ENCODE measurements at places on chromosomes 6 and 20. TPM values are rescaled to one million over a fixed set of nuclear protein-coding genes. Genes with fewer than 3 reads are reported as not detected.

HM13 gene
- 129 TPM for total RNA-seq

PI16 gene
- total RNA-seq, result 0.23 TPM

MCCD1 gene
- total RNA-seq, result not detected

MOG gene
- not detected for total RNA-seq

PROKR2 gene
- total RNA-seq, result not detected

TAGAP gene
- not detected for total RNA-seq

HRH3 gene
- not detected for total RNA-seq

GNMT gene
- total RNA-seq, result not detected

COL9A1 gene
- total RNA-seq, result not detected

- no peak for DNase-seq
These were observed 15.1 kb downstream of the BRD2 start for GRCh38 chr6:32983493-32983848.

DNA sequence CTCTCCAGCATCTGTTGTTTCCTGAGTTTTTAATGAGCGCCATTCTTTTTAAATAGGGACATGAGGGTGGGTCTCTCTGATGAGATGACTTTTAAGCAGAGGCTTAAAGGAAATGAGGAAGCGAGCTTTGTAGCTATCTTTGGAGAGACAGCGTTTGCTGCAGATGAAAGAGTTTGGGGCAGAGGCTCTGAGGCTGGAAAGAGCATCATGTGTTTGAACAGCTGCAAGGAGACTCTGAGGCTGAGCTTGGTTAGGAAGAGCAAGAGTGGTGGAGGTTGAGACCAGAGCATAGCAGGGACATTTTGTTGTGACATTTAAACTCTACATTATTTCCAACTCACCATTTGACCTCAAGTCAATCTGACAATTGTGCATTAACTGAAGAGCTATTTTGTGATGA, 38.3 kb upstream of the TMX4 start:
- no peak for DNase-seq

DNA sequence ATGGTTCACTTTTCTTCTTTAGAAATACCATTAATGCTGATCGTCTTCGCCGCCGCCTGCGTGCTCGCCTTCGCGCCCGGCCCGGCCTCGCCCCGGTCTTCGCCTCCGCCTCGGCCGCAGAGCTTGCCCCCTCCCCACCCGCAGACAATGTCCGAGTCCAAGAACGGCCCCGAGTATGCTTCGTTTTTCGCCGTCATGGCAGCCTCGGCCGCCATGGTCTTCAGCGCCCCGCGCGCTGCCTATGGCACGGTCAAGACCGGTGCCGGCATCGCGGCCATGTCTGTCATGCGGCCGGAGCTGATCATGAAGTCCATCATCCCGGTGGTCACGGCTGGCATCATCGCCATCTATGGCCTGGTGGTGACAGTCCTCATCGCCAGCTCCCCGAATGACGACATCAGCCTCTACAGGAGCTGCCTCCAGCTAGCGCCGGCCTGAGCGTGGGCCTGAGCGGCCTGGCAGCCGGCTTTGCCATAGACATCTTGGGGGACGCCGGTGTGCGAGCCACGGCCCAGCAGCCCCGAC, 4.8 kb upstream of the PRPH2 start:
- DNase-seq, result no peak

DNA sequence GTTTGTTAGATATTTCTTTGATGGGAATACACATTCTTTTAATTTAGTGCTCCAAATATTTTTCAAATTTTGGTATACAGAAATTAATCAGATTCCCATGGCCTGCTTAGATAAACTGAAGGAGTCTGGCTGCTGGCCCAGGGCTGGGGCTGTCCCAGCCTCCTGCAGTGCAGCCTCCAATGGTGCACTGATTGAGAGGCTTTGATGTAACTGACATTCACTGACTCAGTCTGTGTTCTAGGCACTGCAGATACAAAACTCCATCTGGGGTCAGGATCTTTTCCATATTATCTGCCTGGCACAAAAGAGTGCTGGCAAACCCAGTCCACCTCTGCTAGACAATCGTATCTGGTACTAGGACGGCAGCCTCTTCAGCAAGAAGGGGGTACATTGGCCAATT, 64.8 kb downstream of the GRIK2 start:
- no peak for DNase-seq

DNA sequence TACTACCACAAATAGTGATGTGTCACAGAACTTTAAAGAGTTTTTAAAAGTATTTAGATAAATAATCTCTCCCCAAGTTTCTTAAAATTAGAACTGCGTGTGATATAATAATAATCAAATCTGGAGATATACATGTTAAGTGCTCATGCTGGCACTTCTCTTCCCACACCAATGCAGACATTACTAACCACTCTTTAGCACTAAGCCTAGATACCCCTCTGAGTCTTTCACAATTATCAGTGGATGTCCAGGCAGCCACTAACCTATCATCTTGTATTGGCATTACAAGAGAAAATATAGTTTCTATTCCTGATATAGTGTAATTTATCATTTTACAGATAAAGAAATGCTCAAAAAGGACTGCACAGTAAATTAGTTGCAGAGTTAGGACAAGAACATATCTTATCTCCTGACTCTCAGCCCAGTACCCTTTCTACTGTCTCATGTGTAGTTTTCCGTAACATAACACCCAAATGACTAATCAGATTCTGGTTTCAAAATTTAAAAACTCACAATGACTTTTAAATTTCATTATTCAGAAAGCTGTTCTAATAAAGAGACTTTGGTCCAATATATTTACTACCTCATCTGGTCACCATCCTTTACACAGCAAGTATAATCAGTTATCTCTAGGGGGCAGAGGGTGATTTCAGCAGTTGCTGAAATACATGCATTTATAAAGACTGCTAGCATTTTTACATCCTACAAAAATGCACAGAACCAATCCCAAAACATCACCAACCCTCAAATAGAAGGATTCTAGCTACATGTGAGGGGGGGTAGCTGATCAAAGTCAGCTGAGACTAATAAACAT, 215.5 kb upstream of the MCHR2 start:
- DNase-seq, result no peak

DNA sequence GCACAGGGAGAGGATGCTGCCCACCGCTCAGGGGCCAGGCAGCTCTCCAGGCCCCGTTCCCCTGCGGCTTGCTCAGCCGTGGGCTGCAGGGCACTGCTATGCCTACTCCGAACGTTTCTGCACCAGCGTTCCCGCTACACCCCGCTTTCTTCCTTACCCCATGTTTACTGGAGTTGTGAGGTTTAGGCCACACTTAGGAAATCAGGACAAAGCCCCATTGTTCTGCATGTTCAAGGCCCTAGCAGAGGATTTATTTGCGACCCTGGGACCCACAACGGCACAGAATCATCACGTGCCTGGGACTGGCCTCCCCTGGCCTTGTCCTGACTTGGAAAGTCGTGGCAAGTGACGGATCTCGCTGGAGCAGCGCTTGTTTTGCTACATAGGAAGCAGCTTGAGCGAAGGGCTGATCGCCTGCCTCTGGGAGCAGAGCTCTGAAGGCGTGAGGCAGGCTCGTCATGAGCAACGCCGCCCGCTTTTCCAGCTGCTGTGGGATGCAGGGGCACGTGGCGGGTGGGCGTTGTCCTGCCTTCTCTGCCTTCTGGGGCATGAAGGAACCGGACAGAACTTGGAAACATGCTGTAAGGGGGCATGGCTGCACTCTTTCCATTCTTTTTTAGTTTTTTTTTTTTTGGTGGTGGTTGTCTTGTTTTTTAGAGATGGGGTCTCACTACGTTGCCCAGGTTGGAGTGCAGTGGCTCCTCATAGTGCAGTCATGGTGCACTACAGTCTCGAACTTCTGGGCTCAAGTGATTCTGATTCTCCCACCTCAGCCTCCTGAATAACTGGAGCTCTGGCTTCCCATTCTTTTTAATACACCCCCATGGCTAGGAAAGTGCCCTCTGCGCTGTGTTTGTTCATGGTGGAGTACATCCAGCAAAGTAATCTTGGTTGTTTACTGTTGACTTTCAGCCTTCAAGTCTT, 14.6 kb upstream of the TMEM181 start:
- DNase-seq, result no peak

GRCh38 chr20:19143890-19144289, 68.6 kb upstream of the SLC24A3 start:
- no peak for DNase-seq

DNA sequence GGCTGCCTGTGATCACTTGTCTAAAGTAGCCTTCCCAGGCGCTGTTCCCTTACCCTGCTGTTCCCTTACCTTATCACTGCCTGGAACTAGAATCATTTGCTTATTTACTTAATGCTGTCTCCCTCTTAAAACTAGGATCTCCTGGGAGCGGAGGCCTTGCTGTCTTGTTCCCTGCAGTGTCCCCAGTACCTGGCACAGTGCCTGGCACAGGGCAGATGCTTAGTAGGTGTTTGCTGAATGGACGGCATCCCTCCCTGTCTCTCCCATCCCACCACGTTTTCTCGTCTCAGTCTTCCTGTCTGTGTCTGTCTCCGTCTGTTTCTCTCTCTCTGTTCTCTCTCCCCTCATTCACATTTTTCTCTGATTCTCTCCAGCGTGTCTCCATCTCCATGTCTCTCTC, 99.9 kb upstream of the MYL9 start:
- no peak for DNase-seq

GRCh38 chr6:143058987-143059386, 1.7 kb upstream of the AIG1 start:
- no peak for DNase-seq

GRCh38 chr6:99613705-99614429, 7.2 kb downstream of the PRDM13 start:
- no peak for DNase-seq

DNA sequence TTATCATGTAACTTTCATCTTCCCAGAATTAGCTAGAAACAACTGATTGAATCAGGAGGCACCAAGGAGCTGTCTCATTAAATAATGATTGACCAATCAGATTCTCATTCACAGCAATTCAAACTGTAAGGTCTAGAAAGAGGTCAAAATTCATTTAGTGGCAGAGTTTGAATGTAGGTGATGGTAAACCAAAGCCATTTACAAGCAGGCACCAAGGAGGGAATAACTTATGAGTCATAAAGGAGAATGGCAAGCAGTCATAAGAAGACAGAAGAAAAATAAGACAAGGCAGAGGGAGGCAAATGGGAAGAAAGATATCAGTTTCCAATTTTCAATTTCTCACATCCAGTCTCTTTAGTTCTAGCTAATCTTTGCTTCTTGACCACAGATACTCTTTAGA, 52.9 kb upstream of the DEFB112 start:
- DNase-seq, result no peak

DNA sequence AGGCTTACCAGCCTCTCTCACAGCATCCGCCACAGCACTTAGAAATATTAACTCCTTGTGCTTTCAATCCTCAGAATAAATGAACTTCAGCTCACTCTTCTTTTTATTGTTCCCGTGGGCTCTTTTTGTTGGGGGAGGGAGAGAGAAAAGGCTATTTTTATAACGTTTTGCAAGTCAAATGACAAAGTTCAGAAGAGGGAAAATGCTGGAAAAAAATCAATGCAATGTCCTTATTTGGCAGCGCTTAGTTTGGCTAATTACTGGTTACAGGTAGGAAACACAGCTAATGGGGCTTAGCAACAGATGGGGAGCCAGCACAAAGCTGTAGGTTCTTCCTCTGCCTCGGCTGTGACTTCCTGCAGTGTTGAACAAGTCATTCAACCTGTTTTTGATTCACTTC, 1067.0 kb upstream of the MAP3K7 start:
- DNase-seq, result no peak

- DNase-seq, result no peak
These were observed 61.5 kb downstream of the COL12A1 start for GRCh38 chr6:75144386-75144785.

DNA sequence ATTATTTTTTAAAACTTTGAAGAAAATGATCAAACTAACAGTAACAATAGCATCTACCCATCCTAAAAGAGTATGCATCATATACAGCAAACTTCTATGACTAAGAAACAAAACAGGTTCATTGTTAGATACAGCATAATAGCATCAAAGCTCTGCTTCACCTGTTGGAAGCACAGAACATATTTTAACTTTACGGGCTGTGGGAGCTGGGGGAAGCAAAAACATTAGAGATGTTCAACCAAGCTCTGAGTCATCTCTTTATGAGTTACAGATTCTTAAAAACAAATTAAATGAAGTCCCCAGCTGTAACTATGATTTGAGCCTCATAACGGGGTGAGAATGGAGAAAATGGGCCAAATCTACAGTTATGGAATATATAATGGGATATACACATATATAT, 63.4 kb downstream of the SYNE1 start:
- DNase-seq, result no peak

- peak; percentile 41 for DNase-seq
These were observed 102.0 kb downstream of the POPDC3 start for GRCh38 chr6:105077596-105078385.

DNA sequence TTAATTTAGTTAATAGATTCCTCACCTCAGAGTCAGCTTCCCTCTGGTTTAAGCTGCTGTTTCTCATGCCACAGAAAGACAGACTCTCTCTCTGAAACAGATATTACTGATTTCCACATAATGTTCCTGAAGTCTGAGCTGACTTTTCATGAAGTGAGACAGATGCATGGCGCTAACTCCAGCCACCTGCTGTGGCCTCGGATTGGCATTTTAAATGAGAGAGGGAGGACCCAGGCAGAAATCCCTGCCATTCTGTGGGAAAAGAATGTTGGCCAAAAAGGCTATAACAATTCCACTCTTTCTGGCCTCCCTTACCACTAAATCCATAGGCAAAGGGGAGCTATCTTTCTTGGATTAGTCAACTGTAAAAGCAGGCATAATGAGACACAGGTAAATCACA, 354.1 kb upstream of the CDH4 start:
- no peak for DNase-seq

- no peak for DNase-seq
These were observed 231.0 kb upstream of the RAB32 start for GRCh38 chr6:146312608-146313007.

DNA sequence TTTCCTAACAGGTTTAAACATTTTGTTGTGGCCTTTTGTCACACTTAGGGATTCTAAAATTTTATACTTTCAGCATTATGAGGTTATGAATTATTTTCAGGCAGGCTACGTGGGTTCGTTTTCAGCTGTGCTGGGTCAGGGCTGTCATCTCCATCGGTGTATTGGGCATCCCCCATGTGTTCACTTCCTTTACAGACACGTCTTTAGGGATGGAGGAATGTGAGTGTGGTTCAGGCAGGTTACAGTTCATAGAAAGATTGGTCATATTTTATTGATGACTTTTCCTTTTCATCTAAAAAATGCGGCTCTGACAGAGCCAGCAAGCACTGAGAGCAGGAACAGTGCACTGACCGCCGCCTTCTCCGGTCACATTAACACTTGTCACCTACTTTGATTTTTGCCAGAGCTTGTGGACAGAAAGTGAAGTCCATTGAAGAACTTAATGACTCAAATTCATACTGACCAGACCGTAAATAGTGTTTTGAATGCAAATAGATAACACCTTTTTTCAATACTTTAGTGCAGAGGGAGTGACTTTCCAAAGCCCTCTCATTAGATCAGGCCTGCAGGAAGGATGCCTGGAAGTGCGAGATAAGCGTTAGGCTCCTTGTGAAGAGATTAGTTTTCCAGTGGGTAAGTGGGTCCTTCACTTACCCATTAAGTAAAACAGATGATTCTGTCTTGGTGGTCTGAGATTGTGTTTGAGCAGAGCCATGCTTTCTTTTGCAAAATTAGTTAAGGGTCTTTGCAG, 113.1 kb downstream of the TIAM2 start:
- DNase-seq, result no peak
